ENCODE measurements at places on chromosomes 4 and X.

- no peaks in the 10 kb centered on the region for H3K27me3 ChIP-seq
- H3K27ac ChIP-seq = peak overlapping the region; percentile 80
- H3K4me1 ChIP-seq = peaks cover 7% of the 10 kb centered on the region
- H3K4me3 ChIP-seq = no peak overlapping the region
- peak; percentile 66 for DNase-seq
Measured at GRCh38 chr4:8419222-8420041, 21.1 kb downstream of the ACOX3 start.

- H3K36me3 ChIP-seq = no peaks in the 10 kb centered on the region
- H3K4me3 ChIP-seq = no peak overlapping the region
- no peak for DNase-seq
- no peaks in the 10 kb centered on the region for H3K4me1 ChIP-seq
Measured at GRCh38 chr4:176363072-176363471, 43.3 kb downstream of the SPCS3 start.

- peak overlapping the region; percentile 95 for H3K4me3 ChIP-seq
- no peaks in the 10 kb centered on the region for H3K36me3 ChIP-seq
- peaks cover 40% of the 10 kb centered on the region for H3K4me1 ChIP-seq
- peak overlapping the region; percentile 97 for H3K27ac ChIP-seq
- H3K27me3 ChIP-seq = no peaks in the 10 kb centered on the region
- DNase-seq = peak; percentile 67
Measured at GRCh38 chrX:41334363-41335197, 618 bp downstream of the DDX3X start.

DNA sequence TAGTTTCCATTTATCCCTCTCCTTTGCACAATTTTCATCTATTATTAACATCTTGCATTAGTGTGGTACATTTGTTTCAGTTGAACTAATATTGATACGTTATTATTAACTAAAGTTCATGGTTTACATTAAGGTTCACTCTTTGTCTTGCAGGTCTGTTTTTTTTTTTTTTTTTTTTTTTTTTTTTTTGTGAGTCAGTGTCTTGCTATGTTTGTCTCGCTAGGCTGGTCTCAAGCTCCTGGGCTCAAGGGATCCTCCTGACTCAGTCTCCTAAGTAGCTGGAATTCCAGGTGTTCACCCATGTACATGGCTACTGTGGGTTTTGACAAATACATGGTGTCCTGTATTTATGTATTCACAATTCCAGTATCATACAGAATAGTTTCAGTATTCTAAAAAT lies 6.8 kb downstream of the TBC1D19 start:
- no peak overlapping the region for H3K4me3 ChIP-seq
- no peak for DNase-seq
- H3K27ac ChIP-seq = no peak overlapping the region
- H3K36me3 ChIP-seq = no peaks in the 10 kb centered on the region
- no peaks in the 10 kb centered on the region for H3K4me1 ChIP-seq
